ENCODE measurements at places on chromosomes 6 and 20.

GRCh38 chr20:63009988-63010769, 3.4 kb upstream of the BHLHE23 start:
- DNase-seq = peak; percentile 72

- no peak for DNase-seq
Measured at GRCh38 chr6:125872259-125872921, 81.6 kb downstream of the NCOA7 start.

DNA sequence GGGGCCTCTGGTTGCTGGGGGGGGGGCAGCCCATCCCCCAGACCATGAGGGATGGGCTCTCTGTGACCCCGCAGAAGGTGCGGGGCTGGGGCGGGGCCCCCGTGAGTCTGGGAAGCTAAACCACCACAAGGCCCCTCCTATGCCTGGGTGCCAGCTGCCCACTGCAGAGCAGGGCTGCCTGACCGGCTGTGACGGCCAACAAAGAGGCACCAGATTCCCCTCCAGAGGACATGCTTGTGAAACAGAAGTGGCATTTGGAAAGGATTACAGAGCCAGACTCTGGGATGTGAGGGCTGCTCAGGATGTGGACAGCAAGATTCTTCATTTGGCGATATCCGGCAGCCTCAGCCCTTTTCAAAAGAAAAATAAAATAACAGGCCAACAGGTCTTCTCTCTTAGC, 16.5 kb upstream of the NTSR1 start:
- DNase-seq = no peak

GRCh38 chr6:170259278-170259677, 31.6 kb downstream of the DLL1 start:
- no peak for DNase-seq

- no peak for DNase-seq
Measured at GRCh38 chr6:219641-220198, 72.6 kb upstream of the DUSP22 start.

- DNase-seq = no peak
Measured at GRCh38 chr6:110342759-110343158, 15.4 kb downstream of the METTL24 start.

DNA sequence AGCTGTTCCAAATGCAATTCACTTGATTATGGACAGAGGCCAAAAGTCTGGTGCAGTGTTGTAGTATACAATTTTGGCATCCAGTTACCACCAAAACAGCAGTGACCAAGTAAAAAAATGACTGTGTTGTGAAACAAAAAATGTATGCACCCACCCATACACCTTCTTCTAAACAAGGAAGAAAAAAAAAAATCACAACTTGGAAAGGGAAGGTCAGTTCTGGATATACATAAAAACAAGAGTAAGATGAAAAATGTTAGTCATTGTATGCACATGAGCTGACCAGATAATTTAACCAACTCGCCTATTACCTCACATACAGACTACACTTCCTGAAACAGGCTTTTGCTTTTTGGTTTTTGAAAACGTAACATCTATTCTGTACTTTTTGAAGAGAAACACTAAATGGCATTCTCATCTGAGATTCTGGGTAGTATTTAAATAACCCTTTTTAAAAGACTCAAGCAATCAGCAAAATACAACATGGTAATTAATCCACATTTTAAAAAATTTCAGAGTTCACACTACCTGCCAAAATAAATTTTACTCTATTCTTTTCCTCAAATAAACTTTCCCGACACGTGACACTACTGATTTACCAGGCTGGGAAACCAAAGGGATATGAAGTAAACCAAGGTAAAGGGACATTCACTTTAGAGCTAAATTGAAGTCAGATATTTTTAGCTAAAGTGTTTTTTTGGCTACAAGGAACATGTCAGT, 141.6 kb upstream of the SHLD1 start:
- DNase-seq = no peak

DNA sequence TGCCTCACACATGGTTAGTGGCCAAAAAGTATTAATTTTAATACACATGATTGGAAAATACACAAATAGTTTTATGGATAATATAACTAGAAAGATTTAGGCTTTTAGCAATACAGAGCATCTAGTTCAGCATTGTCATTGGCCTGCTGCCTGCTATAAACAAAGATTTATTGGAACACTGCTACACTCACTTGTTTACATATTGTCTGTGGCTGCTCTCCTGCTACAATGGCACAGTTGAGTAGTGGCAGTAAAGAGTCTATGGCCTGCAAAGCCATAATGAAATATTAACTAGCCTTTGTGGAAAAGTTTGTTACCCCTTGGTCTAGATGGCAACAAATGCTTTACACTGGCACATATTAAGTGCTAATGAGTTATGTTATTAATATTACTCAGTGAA, 37.8 kb downstream of the ZNF451 start:
- DNase-seq = no peak

GRCh38 chr6:3754776-3755175, 3.3 kb upstream of the PXDC1 start:
- DNase-seq = no peak

- no peak for DNase-seq
Measured at GRCh38 chr20:11204926-11205768, 531.3 kb upstream of the JAG1 start.

GRCh38 chr6:27495386-27496135, 22.7 kb upstream of the ZNF184 start:
- no peak for DNase-seq

DNA sequence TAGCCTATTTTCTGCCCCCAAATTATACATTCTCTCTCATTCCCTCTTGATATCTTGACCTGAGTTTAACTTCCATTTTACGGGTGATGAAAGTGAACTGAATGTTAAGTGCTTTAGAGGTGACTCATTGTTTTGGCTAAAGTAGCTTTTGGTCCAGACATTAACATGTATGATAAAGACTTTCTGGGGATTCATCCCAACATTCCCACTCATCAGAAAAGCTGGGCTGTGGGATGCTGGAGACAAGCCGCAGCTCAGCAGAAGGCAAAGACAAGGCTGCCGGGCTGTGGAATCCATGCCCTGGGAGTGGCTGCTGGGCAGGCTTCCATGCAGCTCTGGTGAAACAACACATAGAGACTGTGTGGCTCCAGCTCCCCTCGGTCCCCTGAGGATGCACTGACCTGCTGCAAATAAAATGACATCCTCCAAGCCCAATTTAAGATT, 89.9 kb upstream of the SYNDIG1 start:
- no peak for DNase-seq

- DNase-seq = no peak
Measured at GRCh38 chr6:3715285-3715684, 36.2 kb downstream of the PXDC1 start.

- DNase-seq = no peak
Measured at GRCh38 chr6:7684843-7685242, 41.1 kb upstream of the BMP6 start.

- DNase-seq = no peak
Measured at GRCh38 chr6:24768361-24768760, 6.4 kb upstream of the GMNN start.

DNA sequence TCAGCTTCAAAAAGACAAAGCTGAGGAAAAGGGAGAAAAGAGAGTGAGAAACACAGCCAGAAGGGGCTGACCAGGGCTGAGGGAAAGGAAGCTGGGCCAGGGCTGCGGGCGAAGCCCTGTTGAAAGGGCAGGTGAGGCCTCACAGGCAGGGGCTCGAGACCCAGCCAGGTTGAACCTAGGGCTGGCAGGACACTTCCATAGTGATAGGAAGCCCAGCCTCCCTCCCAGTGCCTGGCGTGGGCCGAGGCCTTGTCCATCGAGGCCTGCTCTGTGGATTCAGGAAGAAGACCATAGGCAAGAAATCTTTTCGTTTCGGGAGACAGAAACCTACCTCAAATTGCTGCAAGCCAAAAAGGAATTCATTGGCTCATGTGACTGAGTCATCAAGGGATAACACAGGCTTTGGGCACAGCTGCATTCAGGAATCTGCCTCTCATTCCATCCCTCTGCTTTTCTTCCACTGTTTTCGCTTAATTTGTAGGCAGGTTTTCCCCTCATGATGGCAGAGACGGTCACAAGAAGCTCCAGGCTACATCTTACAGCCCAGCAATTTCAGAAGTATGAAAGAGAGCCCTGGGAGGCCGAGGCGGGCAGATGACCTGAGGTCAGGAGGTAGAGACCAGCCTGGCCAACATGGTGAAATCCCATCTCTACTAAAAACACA, 311.1 kb upstream of the SULF2 start:
- DNase-seq = no peak

DNA sequence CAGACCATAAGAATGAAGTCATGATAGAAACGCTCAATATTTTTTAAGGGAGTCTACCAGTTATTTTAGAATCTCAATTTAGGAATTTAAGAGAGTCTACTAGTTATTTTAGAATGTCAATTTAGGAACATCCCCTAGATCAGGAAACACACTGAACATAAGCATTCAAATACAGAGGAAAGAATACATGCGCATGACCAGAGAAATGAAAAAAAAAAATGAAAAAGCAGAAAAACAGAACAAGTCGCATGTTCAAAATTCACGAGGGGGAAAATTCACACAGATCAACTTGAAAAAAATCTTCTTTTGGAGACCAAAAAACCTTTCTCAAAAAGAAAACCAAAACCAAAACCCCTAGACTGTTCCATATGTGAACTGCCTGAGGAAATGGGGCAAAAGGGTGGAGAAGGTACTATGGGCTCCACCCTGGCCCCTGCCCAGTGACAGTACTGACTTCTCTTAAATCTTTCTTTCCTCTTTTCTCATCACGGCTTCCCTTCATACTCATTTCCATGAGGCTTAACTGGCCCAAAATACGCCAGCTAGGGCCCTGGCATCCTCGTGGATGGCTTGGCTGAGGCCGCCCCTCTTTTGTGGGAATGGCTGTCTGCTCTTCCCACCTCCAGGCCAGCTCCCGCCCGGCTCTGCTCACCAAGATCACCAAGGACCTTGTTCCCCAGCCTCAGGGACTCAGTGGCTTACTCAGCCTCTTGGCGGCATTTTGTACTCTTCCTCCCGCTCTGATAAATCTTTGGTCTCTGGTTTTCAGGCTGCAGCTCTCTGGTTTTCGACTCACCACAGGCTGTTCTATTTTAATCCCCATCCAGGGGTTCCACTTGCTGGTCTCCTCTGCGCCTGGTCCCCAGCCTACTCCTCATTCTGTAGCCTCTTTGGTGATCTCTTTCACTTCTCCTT, 11.2 kb downstream of the ZBTB2 start:
- no peak for DNase-seq

- DNase-seq = no peak
Measured at GRCh38 chr20:33532753-33533459, 43.0 kb downstream of the CBFA2T2 start.

- DNase-seq = peak; percentile 5
Measured at GRCh38 chr20:42435230-42435629, 754.5 kb downstream of the PTPRT start.

Data from germinal center (tissue), 1 donor.